Right renal cortex interstitium (tissue), 3 donors: ENCODE measurements at places on chromosomes 3 and 15. TPM values are rescaled to one million over a fixed set of nuclear protein-coding genes. Genes with fewer than 3 reads are reported as not detected.

- no peak for DNase-seq
Measured at GRCh38 chr3:16875876-16876550, 8.7 kb upstream of the PLCL2 start.

DNA sequence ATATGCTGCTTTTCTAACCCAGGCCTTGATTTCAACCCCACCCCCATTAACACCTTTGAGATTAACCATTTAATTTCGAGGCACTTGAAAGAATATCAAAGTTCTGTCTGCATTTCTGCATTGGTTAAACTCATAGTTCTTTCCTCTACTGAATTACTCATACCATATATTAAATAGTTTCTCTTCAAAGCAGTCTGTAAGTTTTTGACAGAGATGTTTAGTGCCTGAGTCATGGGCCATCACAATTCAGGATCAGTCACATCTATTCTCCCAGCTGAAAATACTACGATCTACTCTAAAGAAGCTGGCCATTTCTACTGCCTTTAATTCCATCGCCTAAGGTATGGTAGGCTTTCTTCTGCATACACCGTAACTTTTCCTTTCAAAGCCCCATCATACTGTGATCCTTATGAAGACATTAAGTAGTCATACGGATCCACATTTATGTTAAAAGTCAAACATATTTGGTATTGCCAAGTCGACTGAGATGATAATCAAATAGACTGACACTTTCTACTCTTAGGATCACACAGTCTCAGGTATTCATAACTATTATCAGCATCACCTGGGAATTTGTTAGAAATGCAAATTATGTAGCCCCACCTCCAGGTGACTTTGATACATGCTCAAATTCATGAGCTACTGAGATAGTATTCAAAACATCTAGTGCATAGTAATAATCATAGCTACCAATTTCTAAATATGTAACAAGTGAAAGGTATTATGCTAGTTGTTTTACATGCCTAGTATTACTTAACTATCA, 489.4 kb upstream of the IL12A start:
- DNase-seq: no peak

DNA sequence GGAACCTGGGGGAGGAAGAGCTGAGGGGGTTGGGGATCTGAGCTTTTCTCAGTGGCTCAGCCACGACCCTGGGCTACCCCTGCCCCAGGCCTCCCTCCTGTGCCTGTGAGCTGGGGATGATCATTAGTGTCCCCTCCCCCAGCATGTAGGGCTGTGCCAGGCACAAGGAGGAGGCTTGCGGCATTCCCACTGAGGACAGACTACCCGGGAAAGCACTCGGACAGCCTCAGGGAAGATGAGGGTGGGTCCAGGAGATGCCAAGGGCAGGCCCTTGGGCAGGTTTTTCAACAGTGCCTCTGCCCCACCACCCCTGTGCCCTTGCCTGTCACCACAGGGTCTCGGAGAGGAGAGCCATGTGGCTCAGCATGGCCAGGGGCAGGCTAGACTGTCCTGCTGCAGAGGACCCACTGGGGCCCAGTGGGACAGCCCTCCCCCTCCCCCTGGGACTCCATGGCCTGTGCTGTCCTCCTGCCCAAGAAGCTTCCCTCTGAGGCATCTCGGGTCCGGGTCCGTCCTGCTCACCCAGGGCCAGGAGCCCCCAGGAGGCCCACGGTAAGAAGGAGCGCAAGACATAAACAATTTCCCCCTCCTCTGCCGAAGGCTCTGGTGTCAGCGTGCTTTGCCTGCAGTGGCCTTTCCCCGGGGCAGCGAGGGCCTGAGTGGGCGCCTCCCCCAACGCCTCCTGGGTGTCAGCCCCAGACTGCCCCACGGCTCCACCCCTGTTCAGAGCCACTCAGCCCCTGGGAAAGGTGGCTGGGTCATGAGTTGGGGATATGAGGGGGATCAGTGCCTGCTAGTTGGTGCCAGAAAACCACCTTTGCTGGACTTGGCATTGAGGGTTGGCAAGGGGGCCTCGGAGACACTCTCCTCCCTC, 192.5 kb downstream of the GOLGA6L6 start:
- no peak for DNase-seq

GRCh38 chr3:66304293-66304692, 83.5 kb downstream of the SLC25A26 start:
- DNase-seq: no peak

DNA sequence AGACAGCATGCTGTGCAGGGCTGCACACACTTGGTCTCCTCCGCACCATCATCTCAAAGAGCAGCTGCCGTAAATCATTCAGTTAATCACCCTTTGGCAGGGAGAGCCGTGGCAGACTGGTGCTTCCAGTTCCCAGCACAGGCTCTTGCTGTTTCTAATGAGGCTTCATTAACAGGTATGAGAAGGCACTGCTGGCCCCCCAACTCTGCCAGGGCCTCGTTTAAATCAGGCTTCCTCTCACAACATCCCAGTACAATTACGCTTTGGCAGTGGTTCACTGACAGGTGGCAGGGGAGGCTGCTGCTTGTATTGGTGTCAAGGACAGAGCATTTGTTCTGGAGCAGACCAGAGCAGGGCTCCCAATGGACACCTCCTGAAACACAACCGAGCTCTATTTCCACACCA, 77.1 kb downstream of the BFSP2 start:
- DNase-seq: no peak

GRCh38 chr3:117695871-117696645, 986.5 kb downstream of the TUSC7 start:
- no peak for DNase-seq

- no peak for DNase-seq
Measured at GRCh38 chr3:124783696-124784095, 53.4 kb downstream of the UMPS start.

- DNase-seq: no peak
Measured at GRCh38 chr3:20245781-20246180, 59.8 kb upstream of the SGO1 start.

SCN11A gene
- polyA plus RNA-seq: 0.72 TPM

SLC28A1 gene
- 5.3 TPM for polyA plus RNA-seq

SEMA7A gene
- 6.6 TPM for polyA plus RNA-seq

KLHL6 gene
- polyA plus RNA-seq: 1.2 TPM
